HS-27A (cell line): ENCODE measurements at places on chromosomes 5 and 9.

- DNase-seq, result no peak
Measured at GRCh38 chr5:167940911-167941310, 350.5 kb upstream of the WWC1 start.

GRCh38 chr5:123285122-123286023 is 137.8 kb downstream of the CEP120 start:
- no peak for DNase-seq

DNA sequence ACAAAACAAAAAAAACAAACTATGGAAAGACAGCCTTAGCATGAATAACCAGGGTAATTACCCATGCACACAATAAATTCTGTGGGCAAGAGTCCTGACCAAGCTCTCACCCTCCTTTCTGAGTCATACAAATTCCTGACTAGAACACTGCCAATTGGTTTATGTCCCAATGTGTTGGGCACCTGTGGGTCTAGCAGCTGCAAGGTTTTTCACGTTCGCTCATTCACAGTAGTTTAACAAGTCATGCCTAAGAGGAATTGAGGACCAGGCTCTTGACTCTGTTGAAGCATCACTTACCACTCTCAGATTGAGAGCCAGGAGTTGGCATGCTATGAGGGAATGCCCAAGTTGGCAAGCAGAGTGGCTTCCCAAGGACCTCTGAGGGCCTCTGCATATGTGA is 205.5 kb upstream of the SLC24A2 start:
- no peak for DNase-seq

GRCh38 chr5:96427824-96428223 is 5.2 kb downstream of the PCSK1 start:
- no peak for DNase-seq

DNA sequence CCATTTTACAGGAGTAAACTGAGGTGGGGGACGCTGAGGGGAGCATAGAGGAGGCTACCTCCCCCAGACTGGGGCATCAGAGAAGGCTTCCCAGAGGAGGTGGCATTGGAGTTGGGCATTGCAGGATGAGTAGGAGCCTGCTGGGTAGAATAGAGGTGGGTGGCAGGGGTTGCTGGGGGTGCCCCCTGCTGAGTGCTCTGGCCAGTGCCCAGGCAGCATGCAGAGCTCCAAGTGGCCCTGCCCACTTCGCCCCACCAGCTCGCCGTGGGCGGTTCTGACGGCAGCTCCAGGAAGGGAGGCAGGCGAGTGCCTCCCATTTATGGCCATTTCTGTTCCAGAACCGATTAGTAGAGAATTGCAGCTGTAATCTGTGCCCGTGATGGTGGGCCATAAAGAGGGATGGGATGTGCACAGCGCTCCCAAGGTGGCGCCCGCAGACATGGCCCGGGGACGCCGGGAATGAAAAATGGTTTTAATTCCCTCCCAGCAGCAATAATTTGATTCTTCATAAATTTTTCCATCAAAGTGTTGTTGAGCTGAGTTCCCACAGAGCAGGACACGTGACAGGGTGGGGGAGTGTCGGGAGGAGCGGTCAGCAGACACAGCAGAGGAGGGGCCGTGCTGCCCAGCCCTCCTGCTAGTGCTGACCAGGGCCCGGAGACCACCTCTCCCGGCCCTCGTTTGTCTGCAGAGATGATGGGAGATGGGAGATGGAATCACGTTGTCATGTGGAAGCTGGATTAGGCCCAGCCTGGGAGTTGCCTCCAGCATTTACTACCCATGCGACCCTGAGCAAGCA is 75.5 kb downstream of the LMX1B start:
- no peak for DNase-seq

DNA sequence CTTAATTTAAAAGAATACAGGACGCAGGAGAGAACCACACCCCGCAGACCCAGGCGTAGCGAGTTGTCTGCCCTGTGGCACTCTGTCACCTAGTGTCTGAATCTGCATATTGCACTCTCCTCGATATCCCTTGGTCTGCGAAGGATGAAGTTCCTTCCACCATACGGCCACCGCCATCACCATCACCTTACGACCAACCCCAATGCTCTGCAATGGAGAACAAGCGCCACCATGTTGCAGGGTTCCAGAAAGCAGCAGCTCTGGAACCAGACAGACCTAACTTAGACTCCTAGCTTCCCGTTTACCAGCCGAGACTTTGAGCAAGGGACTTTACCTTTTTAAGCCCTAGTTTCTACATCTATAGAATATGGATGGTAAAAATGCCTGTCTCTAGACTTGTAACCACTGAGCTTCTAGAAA is 77.4 kb upstream of the DMRT1 start:
- no peak for DNase-seq

DNA sequence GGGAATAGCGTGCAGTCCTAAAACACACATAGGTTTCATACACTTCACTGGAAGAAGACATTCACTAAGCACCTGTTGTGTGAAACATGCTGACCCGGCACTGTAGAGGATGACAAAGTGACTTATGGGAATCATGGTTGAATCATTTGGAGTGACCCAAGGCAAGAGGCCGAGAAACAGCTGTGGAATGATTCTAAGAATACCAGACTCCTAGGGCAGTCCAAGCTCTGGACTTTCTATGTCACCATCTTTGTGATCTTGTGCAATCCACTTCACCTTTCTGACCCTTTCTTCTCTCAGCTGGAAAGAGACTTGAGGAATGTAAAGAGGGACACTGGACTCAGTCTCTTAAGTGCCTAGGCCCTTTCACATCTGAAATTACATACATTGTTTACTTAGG is 13.1 kb downstream of the MSANTD3 start:
- no peak for DNase-seq

DNA sequence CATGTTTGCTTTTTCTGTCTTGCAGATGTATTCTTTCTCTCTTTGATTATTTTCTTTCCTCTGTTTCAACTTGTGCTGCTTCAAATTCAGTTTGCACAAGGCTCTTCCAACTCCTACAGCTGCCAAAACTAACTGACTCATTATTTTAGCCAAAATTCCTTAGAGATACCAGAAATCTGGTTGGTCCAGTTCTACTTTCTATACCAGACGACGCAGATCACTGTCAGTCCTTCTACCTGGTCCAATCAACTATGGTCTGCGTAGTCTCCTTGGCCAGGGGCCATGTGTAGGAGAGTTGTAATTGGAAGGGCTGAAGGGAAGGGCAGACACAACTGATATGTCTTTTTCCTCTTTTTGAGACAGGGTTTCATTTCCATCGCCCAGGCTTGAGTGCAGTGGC is 51.9 kb upstream of the JAK2 start:
- DNase-seq, result no peak

DNA sequence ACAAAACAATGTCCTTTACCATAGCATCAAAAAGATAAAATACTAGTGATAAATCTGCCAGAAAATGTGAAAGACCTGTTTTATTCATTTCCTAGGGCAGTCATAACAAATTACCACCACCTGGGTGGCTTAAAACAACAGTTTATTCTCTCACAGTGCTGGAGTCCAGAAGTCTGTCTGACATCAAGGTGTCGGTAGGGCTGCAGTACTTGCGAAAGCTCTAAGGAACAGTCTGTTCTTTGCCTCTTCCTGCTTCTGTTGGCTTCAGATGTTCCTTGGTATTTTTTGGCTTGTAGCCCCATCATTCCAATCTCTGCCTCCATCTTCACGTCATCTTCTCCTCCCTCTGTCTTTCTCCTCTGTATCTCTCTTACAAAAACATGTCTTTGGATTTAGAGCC is 51.0 kb downstream of the PTPDC1 start:
- DNase-seq, result no peak

- no peak for DNase-seq
Measured at GRCh38 chr9:17422994-17423680, 155.7 kb upstream of the SH3GL2 start.

- DNase-seq, result no peak
Measured at GRCh38 chr5:50866415-50866814, 200.0 kb downstream of the PARP8 start.

- DNase-seq, result no peak
Measured at GRCh38 chr5:14284392-14285148, 141.4 kb downstream of the TRIO start.

DNA sequence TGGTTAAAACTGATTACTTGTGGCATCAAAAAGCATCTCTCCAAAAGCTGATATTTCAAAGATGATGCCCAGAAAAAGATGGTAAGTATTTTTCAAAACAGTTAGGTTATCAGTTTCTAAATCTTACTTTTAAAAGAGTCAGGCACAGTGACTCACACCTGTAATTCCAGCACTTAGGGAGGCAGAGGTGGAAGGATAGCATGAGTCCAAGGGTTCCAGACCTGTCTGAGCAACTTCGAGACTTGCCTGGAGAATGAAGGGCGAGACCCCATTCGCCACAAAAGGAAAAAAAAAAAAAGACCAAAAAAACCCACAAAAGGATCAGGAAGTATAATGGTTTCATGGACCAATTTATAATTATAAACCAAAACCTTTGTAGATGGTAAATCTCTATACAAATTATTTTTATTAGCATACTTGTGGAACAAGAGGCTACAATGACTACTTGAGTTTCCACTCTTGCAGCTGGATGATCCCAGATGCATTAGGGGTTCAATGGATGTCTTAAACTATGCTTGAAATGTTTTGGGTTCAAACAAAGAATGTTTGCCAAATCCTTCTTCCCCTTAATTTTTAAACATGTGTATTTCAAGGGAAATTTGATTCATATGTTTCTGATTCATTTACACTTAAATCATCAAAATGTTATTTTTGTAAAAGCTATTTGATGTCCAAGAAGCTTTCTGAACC is 96.1 kb downstream of the ADAMTSL1 start:
- DNase-seq, result no peak

GRCh38 chr5:55535199-55535905 is 588 bp upstream of the PLPP1 start:
- DNase-seq, result no peak

- DNase-seq, result no peak
Measured at GRCh38 chr5:33491941-33492340, 51.2 kb downstream of the TARS1 start.

GRCh38 chr9:125241863-125242739 is 958 bp upstream of the HSPA5 start:
- DNase-seq, result no peak

DNA sequence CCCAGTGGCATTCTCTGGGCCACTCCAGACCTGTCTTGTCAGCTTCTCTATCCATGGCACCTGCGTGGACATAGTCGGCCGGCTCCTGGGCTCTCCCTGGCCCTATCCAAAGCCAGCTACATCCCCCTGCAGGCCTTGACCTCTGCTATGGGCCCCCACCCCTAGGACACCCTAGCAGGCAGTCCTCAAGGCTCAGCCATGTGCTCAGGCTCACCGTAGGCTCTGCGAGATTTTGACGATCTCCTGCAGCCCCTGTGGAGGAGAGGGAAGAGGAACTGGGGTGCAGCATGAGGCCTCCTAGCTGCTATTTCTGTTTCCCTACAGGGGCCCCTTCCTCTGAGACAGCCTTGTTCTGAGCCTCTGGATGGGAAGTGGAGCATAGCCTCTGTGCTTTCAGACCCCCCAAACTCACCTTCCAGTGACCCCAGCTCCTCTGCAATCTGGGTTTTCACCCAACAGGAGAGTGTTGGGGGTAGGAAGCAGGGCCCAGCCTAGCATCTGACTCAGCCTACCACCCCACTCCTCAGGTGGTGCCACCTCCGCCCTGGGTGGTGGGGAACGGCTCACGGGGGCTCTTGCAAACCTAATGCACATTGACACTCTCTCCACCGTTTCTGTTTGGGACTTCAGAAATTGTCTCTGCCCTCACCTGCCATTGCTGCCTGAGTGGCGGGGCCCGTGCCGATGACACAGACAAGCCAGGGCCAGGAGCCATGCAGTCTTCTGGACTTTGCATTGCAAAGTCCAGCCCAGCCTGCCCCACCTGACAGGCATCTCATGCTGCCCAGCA is 36.7 kb downstream of the HRH2 start:
- no peak for DNase-seq

DNA sequence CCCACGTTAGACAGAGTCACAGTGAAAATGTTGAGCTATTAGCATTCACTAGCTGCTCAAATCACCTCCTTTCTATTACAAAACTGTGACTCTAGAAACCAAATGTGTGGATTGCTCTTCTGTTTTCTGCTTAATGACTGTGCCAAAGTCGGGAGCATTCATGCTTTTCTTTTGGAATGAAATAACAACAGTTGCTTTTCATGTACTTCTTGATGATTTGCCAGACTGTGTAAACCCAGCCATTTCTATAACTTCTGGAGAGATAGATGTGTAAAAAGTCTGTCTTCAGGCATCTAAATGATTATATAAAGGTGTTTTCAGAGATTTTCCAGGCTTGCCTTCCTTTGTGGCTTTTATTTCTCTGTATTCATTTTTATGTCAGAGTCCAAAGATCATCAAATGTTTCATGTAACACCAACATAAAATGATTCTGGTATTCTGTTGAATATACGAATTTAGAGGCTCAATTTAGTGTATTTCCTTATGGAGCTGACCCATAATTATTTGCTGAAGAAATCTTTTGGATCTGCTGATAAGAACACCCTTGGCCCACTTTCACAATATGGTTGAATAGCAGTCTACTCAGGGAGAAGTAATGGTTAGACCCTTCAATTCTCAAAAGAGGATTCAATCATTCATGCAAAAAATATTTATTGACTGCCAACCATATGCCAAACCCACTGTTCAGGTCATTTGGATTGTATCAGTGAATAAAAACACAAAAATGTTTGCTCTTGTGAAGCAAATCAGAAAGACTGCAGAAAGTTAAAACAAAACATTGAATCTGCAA is 581.2 kb downstream of the CDH18 start:
- DNase-seq, result no peak

DNA sequence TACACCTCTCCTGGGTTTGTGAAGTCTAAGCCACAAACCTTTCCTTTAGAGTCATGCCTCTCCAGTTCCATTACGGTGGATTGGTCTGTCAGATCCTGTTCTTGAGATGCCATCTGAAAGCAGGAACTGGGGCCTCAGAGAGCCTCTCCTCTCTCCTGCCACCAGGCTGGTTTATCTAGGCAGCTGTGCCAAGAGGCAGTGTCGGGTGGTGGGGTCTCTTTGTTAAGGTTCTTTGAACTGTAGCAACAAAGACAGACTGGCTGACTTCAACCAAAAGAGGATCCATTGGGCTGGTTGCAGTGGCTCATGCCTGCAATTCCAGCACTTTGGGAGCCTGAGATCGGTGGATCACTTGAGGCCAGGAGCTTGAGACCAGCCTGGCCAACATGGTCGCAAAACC is 66.0 kb upstream of the ANGPTL2 start:
- no peak for DNase-seq

DNA sequence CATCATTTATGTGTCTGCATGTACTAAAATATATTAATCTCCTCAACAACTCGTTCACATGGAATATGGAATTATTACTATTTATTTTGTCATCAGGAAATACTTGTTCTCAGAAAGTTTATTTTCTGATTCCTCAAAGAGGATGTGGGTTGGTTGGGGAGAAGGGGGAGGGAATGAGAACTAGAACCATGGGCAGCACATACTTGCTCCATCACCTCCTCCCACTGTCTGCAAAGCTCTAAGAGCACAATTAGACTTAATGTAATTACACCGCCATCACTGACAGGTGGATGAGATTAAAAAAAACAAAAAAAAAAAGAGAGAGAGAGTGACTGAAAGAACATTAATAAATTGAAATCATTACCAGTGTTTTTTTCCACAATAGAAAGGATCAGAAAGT is 98.2 kb downstream of the OXCT1 start:
- no peak for DNase-seq

GRCh38 chr9:135908093-135908753 is 877 bp upstream of the CAMSAP1 start:
- DNase-seq, result no peak

GRCh38 chr5:31983851-31984250 is 190.3 kb downstream of the GOLPH3 start:
- DNase-seq, result no peak
